Foreskin keratinocyte (primary cell): ENCODE measurements at places on chromosomes 16 and 17.

GRCh38 chr16:87464691-87465300 is 28.0 kb downstream of the ZCCHC14 start:
- no peak for DNase-seq

DNA sequence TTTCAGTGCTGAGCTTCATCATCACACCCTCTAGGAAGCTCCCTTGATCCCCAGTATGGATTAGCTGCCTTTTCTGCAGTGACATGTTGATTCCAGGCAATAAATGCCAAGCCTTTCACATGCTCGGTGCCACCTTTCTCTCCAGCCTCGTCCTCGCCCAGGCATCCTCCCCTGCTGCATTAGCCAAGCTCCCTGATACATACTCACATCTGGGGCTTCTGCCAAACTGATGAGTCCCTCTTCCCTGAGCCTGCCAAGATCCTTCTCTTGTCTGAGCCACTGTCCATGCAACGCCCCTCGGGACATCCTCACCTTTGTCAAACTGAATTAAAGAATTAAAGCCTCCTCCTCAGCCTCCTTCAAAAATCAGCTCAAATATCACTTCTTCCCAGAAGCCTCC is 538.5 kb upstream of the CDH11 start:
- DNase-seq: no peak

GRCh38 chr16:75485230-75486013 is 9.8 kb downstream of the CHST6 start:
- no peak for DNase-seq

- DNase-seq: no peak
Measured at GRCh38 chr16:19314718-19315425, 29.3 kb downstream of the CLEC19A start.

- no peak for DNase-seq
Measured at GRCh38 chr16:74735554-74735953, 34.9 kb upstream of the MLKL start.

- peak; percentile 88 for DNase-seq
Measured at GRCh38 chr16:85615014-85615851, 2.1 kb downstream of the GSE1 start.

- DNase-seq: no peak
Measured at GRCh38 chr17:72702998-72703397, 389.5 kb downstream of the SLC39A11 start.

DNA sequence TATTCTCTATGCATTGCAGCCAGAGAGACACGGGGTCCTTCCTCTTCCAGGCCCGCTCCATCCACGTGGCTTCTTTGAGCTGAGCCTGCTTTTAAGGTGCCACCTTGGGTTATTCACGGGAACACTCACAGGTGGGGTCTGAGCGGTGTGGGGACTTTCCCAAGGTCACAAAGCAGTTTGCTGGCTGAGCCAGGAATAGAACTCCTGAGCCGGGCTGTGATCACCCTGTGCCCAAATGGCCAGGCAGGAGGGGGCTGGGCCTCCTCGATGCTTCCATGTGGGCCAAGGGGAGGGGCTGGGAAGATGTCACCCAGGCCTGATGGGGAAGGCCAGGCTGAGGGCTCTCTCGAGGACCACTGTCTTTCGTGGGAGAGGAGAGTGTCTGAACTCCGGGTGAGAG is 13.0 kb upstream of the GSE1 start:
- DNase-seq: no peak

- DNase-seq: no peak
Measured at GRCh38 chr17:3922765-3923164, 6.5 kb upstream of the P2RX1 start.

DNA sequence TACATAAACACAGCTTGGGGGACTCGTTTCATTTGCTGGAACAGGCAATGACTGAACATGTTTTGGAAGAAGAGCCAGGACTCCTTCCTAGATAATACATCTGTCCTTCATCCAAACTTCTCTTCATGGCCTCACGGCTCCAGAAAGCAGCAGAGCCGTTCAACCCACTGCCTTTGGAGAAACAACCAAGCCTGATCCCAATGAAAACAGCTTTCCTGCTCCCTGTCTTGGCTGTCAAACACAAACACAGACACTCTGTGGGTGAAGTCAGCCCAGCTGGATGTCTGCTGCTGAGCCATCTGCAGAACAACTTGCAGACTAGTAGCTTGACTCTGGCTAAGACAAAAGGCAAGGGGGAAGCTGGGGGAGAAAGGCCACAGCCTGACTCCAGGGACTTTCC is 345.1 kb upstream of the PSMD7 start:
- DNase-seq: no peak

- DNase-seq: no peak
Measured at GRCh38 chr16:67228034-67228785, 1.3 kb downstream of the TMEM208 start.

GRCh38 chr16:21600031-21600773 is 825 bp downstream of the METTL9 start:
- peak; percentile 58 for DNase-seq

- no peak for DNase-seq
Measured at GRCh38 chr17:539066-539465, 175.6 kb downstream of the VPS53 start.

GRCh38 chr16:51050377-51050706 is 100.7 kb downstream of the SALL1 start:
- DNase-seq: no peak

DNA sequence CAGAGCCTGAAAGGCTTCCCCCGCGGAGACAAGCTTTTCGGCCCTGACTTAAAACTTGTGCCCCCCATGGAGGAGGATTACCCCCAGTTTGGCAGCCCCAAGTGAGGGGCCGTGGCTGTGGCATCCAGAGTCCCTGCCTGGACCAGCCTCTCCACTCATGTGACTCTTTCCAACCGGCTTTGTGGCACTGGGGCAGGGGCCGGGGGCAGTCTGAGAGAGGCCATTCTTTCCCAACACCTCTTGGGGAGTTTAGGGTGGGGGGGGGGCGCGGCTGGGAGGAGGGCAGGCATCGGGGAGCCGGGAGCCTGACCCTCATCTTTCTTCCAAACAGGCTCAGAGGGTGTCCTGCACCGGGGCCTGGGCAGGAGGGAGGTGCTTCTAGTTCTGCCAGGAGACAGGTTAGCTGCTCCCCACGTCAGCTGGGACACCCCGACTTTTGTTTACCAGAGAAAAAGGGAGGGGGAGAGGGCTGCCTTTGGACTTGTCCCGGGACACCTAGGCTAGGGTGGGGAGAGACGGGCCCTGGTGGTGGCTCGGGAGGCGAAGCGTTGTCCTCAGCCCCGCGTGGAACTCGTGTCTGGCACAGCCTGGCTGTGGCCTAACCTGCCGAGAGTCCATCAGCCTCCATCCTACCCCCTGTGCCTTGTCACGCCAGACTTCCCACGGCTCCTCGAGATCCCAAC is 7.3 kb upstream of the SERPINF1 start:
- no peak for DNase-seq

GRCh38 chr17:40068584-40068916 is 5.8 kb downstream of the THRA start:
- no peak for DNase-seq

DNA sequence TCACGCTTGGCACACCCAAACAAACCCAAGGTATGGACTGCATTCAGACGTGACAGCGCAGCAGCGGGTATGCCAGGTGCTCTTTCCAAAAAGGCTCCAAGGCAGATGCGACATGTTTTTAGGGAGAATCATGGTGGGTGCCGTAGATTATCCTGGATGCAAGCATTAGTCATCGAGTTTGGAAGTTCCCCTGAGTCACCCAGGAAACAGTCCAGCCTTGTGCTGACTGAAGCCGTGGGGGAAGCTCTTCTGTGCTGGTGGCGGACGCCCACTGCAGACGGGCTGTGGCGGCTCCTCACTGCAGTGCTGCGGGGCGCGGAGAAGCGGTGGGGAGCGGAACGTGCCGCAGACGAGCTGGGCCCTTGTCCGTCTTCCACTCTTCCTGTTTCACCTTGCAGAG is 13.9 kb downstream of the JPT2 start:
- DNase-seq: peak; percentile 96

- DNase-seq: no peak
Measured at GRCh38 chr17:60253048-60253447, 103.3 kb downstream of the CA4 start.

- DNase-seq: no peak
Measured at GRCh38 chr17:76018801-76019200, 8.3 kb downstream of the EVPL start.

DNA sequence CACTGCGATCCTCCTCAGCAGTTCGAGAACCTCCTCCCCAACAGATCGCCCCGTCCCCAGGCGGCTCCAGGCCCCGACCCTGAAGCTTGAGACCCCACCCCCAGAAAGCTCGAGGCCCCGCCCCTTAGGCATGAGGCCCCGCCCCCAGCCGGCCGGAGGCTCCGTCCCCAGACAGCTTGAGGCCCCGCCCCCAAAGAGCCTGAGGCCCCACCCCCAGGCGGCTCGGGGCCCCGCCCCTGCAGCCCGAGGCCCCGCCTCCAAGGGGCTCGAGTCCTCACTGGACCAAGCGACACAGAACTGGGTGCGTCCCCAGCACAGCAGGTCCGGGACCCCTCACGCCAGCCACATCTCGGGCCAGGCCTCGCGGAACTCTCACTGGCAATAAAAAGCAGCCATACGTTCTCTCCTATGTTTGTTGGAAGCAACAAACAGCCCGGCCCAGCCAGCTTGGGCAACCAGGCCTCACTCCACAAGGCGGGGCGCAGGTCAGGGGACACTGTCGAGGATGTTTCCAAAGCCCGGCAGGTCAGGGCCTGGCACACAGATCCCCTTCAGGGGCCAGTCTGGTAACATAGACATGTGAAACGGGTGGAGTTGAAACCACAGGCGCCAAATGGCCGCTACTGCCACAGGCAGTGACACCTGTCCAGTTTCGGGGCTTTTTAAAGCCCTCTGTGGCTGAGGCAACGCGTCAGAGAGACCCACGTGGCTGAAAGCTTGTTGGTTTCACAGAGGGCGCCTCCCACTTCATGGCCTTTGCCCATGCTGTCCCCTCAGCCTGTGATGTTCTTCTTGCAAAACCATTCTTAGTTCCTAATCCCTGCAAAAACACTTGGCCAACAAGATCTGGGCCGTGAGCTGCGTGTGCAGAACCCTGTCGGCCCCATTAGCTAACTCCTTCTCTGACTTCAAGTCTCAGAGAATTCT is 224.2 kb downstream of the PARN start:
- no peak for DNase-seq

- DNase-seq: no peak
Measured at GRCh38 chr17:56675876-56676660, 82.6 kb downstream of the NOG start.

- DNase-seq: no peak
Measured at GRCh38 chr17:50440172-50440837, 14.3 kb downstream of the ACSF2 start.

- peak; percentile 29 for DNase-seq
Measured at GRCh38 chr16:1363501-1364041, 11.8 kb downstream of the GNPTG start.
